ENCODE measurements at places on chromosomes 2 and 18.
A peak's percentile ranks its signal among the peaks of the same experiment; 100 is the strongest.

GRCh38 chr2:218642121-218642656 is 17.2 kb downstream of the ZNF142 start:
- no peak for DNase-seq

GRCh38 chr18:8232791-8233190 is 376.4 kb upstream of the RAB12 start:
- DNase-seq, result no peak

DNA sequence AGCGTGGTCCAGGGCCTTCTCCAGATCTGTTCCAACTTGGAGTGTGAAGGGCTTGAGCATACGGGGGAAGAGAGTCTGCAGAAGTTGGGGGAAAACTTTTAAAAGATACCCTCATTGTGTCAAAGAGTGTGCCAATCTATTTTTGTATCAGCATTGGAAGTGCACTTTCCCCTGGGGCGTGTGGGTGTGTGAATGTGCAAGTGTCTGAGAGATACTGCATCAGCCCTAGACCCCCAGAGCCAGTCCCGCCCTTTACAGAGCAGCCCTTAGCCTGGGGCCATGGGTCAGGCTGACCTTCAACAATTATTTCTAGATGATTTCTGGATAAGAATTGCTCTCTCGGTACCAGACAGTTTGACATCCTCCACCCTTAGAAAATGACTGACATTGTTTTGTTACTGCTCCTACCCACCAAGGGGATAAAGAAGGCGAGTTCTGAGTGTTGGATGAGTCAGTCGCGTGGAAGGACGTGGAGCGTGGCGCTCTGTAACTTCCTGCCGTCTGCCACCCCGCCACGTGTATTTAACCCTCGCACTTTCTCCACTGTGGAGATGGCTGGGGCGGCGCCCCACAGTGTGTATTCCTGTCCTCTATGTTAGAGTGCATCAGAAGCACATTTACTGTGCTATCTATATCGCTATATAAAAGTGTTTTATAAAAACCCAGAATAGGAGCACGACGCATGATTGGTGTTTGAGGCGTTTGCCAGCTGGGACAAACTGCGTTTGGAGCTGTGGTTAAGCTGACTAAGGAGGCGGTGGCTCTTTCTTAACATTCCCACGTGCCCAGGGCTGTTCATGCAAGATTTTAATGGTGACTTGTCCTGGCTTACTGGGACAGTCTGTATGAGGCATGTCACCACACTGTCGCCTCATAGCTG is 122.6 kb downstream of the CABLES1 start:
- peak; percentile 36 for DNase-seq

- DNase-seq, result no peak
Measured at GRCh38 chr2:218708086-218708485, 2.5 kb upstream of the TTLL4 start.

GRCh38 chr18:79947054-79947755 is 4.2 kb downstream of the SLC66A2 start:
- no peak for DNase-seq

DNA sequence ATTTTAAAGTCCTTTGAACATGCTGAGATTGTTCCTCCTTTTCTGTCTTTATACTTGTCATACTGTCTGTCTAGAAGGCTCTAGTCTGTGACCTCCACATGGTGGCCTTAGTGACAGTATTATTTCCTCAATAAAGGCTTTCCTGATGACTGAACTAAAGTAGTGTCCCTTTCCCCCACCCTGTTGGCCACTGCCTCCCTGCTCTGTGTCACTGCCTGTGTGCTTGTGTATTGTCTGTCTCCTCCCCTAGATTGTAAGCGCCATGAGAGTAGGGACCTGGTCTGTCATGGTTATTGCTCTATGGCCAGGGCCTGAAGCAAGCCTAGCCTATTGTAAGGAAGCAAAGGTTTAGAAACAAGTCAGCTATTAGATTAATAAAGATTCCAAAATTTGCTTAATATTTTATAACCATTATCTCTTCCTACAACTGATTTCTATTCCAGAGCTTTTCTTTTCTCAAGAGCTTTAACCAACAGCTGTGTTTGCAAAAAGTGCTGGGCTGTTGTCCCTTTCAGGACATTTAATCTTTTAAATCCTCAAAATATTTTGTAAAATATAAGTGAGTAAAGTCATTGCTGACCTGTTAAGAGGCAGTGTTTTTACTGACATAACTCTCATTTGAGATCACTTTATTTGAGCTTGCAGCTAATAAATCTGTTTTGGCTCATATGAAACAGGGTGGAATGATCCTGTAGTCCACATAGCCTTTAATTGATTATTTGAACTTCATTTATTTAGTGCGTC is 35.5 kb downstream of the DIS3L2 start:
- no peak for DNase-seq

DNA sequence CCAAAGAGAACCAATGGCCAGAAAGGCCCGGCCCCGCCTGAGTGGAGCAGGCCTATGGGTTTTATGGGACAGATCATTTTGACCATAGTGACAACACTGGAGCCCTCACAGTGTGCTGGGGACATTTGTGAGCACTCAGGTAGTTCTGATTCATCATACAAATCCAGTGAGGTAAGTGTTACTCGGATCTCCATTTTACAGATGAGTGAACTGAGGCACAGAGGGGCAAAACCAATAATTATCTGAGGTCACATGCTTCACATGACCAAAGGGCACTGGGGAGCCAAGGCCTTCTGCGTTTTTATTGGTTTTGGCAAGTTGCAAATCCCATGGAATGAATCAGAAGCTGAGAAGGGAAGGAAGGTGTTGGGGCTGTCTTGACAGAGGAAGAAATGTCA is 111.5 kb upstream of the MGAT5 start:
- DNase-seq, result no peak

DNA sequence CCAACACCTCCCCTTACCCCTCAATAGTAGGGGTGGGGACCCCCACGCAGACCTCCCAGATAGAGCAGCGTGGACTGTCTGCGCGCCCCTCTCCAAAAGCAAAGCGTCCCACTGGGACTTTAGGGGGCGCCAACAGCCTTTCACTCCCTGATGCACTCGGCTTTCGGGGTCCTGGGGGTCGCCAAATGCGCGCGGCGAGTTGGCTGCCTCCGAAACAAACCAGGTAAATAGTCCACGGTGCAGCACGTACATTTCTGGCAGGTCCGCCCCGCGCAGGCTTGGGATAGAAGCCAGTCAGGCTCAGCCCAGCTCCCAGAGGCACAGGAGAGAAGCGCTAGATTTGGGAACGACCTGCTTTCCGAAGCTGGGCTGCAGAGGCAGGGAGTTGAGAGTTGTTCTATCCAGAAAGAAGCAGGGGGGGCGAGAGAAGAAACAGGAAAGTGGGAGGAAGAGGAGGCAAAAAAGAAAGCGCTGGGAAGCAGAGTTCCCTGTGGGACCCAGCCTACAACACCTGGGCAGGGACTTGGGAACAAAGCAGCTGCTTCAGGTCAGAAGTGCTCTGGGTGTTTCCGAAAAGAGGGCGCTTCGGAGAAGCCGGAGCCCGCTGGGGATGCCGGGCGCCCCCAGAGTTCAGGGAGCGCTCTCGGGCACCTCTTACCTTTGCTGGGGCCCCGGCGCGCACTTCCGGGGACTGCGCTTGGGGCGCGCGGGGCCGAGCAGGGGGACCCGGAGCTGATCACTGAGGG is 544 bp downstream of the EVA1A start:
- DNase-seq, result no peak

GRCh38 chr2:159941729-159942128 is 120.7 kb downstream of the PLA2R1 start:
- no peak for DNase-seq

GRCh38 chr18:54835944-54836343 is 7.7 kb downstream of the RAB27B start:
- no peak for DNase-seq

DNA sequence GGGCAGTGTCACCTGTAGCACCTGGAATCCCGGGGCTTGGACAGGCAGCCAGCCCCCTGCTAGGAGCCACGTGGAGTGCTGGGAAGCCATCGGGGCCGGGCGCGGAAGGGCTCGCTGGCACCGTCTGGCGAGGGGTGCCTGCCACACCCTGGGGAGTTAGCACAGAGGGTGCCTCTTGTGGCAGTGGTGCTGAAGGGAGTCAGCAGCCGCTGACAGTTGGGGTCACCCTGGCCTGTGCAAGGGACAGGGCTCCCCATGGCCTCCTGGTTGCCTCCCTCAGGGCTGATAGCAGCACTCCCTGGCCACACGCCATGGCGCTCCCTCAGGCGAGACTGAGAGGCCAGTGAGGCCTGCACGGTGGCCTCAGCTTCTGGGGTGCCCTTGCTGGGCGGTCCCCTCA is 13.9 kb upstream of the D2HGDH start:
- no peak for DNase-seq

Measured in fibroblast of skin of scalp (primary cell).